ENCODE measurements at places on chromosomes 5 and 9.

GRCh38 chr5:37005946-37006540 is 129.5 kb downstream of the NIPBL start:
- no peak for DNase-seq

GRCh38 chr9:105251733-105252404 is 7.4 kb downstream of the SLC44A1 start:
- DNase-seq: no peak

DNA sequence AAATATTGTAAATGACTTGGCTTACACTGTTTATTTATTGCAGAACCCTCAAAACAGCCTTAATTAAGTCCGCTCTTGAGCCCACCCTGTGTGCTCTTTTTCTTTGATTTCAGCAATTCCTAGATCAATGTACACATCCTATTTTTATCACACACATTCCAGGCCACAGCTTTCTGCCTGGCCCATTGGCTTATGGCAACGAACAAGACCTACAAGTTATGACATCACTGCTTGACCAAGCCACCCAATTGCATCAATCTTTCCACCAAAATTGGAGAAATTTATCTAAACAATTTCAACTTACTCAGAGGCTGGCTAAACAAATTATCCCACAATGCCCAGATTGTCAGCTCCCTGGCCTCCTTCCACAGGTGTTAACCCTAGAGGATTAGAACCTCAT is 158.4 kb downstream of the CPLANE1 start:
- no peak for DNase-seq

DNA sequence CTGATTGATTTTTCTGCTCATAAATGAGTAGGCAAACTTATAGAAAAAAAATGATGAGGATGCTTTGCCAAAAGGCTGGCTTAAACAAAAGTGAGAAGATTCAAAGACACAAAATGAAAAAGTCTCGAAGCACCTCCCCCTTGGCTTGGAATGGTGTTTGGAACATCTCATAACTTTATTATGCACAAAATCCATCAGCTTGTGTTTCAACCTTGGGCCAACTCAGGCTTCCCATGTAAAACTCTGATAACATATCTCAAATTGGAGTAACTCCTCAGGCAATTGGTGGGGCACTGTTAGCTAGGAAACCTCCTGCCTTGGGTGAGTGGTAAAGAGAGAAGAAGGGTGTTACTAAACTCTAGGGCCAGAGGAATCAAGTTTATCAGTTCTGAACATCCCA is 176.3 kb downstream of the KIAA0825 start:
- DNase-seq: no peak

- DNase-seq: no peak
These were observed 135.2 kb downstream of the PCSK1 start for GRCh38 chr5:96297867-96298266.

DNA sequence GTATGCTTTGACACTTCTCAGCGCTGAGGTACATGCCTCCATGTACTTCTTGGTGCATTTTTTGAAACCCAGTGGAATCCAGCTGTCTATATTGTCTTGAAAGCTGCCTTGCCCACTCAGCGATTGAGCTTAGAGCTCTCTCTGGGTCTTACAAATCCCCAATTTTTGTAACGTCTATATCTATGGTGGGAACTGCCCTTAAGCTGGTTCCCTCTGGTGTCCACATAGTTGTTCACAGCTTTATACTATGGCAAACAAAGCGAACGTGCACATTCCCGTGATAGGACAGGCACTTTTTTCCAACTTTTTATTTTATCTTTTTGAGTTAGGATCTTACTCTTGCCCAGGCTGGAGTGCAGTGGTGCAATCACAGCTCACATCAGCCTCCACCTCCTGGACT is 20.9 kb downstream of the CDHR2 start:
- DNase-seq: no peak

- DNase-seq: no peak
These were observed 684.7 kb upstream of the NUDT12 start for GRCh38 chr5:104247260-104247659.

DNA sequence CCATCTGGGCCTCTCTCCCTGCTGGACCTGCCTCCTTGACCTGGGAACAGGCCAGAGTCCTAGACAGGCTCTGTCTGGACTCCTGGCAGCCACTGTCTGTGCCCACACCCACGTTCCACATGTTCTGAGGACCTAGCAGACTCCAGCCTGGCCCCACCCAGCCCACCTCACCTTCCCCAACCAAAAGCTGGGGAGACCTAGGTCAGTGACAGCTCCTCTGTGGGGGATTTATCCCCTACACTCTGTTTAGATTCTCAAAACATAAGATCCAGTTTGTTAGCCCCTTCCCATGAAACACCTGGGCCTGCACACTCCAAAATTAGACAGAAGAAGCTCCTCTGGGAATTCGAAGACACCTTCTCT is 59.8 kb upstream of the ADAMTS2 start:
- no peak for DNase-seq

GRCh38 chr9:17005056-17005823 is 129.6 kb upstream of the CNTLN start:
- DNase-seq: no peak

GRCh38 chr5:155556700-155557099 is 543.1 kb downstream of the KIF4B start:
- no peak for DNase-seq

DNA sequence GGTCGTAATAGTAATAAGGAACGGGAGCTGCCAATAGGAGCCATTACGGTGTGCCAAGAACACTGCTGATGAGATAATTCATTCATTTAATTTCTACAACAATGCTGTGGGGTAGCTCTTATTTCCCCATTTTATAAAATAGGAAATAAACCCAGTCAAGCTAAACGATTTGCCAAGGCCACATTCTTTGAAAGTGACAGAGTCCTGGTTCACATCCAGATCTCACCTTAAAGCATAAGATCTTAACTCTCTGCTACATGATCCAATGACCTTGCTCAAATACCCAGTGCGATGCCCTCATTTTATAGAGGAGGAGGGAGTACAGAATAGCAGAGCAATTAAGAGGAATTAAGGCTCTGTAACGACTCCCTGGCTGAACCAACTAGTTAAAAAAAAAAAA is 5.0 kb downstream of the PDE6A start:
- DNase-seq: no peak

GRCh38 chr5:30581198-30581935 is 612.1 kb upstream of the CDH6 start:
- no peak for DNase-seq

GRCh38 chr5:150782850-150783249 is 4.3 kb downstream of the SMIM3 start:
- no peak for DNase-seq

- DNase-seq: no peak
These were observed 24.6 kb upstream of the GLIS3 start for GRCh38 chr9:4324513-4324912.

DNA sequence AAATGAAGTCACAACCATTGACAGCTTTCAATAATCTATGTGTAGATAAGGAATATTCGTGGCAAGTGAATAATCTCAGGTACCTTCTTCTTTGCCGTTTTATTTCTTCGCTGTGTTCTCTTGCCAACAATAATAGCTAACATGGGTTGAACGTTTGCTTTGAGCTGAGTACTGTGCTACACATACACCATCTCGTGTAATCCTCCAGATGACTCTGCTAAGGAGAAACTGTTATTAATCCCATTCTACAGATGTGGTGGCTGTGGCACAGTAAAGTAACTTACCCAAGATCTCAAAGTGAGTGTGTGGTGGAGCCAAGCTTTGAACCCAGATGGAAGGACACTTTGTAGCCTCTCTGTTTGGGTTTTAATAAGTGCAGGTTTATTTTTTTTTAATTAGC is 179.7 kb downstream of the C9orf152 start:
- no peak for DNase-seq

- no peak for DNase-seq
These were observed 363.3 kb downstream of the KDM4C start for GRCh38 chr9:7121055-7121454.

- DNase-seq: peak; percentile 3
These were observed at the start of gene AIF1L for GRCh38 chr9:131096269-131097125. TSS of gene AIF1L (plus strand) at chr9:131096531. CDS start at chr9:131096630, 99 bp downstream.

- DNase-seq: no peak
These were observed 130.1 kb downstream of the GPBP1 start for GRCh38 chr5:57303985-57304384.

DNA sequence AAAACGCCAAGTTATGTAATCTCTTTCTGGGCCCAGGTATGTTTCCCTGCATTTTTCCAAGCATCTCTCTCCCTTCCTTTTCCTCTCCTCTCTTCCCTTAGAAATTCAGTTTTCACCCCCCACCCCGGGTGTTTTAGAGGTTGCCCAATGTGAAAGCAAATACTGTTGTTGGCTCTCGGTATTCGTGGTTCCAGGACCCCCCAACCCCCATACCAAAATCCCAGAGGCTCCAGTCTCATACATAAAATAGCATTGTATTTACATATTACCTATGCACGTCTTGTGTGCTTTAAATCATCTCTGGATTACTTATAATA is 48.8 kb downstream of the ACER2 start:
- DNase-seq: no peak

- no peak for DNase-seq
These were observed 183.6 kb downstream of the EFNA5 start for GRCh38 chr5:107487056-107487542.

DNA sequence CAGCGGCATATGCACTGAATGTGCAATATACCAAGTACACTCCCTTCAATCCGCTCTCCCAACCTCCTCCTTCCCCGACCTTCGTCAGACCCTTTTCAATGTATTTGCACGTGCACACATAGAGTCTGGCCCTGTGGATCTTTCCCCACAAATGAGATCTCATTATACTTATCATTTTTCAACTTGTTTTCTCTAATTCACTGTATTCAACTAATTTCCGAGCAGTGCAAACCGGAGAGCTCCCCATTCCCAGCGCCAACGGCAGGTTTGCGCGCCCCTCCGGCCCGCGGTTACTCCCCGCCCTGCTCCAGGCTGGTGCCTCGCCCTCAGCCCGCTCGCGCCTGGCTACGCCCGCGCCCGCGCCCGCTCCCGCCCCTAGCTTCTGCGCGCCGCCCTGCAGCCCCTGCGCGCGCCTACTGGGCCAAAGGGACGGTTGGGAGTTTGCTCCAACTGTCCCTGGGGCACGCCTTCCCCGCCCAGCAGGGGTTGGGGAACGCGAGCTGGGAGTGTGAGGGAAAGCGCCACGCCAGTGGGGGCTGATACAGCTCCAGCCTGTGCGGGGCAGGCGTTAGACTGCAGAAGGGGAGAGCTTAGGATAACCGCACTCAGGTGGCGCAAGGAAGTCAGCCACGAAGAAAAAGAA is 3.3 kb upstream of the CDC20B start:
- no peak for DNase-seq

DNA sequence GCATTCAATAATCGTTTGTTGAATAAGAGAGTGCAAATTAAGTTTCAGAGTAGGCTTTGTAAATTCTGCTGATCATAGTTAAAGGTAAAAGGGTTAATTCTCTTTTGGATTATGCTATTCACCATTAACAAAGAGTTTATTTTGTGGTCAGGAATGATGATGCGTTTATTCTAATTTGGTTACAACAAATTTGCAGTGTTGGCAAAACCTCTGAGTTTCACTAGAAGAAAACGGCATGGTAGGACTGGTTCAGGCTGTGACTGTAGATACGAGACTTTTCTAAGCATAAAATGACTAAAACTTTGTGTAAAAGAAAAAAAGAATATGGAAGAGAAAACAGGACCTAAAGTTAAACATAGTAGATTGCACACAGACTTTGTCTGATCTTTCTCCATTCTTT is 234.7 kb downstream of the TLR4 start:
- no peak for DNase-seq

- no peak for DNase-seq
These were observed 27.0 kb upstream of the ZNF354B start for GRCh38 chr5:178832618-178833201.

DNA sequence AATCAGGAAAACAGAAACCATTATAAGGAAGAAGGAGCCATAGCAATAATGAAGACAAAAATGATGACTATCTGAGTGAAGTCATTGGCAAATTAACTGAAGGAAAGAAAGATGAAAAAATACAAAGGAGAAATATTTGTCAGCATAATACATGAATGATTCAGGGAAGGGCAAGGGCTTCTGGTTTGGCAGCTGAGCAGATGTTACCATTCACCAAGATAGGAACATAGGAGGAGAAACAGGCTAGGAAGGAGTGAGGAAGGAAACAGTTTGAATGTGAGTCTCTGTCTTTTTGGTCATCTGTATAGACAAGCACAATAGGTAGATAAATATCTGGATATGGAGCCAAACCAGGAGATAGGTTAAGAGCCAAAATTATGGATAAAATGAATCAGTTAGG is 296.0 kb downstream of the ISL1 start:
- DNase-seq: no peak

- no peak for DNase-seq
These were observed 11.5 kb upstream of the SPOCK1 start for GRCh38 chr5:137510671-137511070.

DNA sequence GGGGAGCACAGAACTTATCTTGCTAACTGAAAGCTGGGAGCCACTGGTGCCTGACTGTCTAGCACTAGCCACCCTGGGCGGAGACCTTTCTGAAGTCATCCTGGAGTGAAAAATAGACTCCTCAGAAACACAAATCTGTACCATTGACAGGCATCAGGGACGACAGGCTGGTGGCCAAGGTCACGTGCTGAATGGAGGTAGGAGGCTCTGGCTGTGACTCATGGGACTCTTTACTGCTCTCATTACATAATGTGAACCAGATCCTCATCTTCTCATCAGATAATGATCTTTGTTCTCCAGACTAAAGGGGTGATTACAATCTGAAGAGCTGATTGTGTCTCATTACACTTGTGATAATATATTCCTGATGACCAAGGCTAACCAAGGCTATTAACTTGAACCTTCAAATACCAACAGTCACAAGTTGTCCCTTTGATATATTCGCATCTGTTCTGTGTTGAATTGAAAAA is 91.8 kb downstream of the SEMA5A start:
- DNase-seq: no peak

GRCh38 chr5:66717455-66718373 is 121.5 kb downstream of the MAST4 start:
- DNase-seq: no peak

DNA sequence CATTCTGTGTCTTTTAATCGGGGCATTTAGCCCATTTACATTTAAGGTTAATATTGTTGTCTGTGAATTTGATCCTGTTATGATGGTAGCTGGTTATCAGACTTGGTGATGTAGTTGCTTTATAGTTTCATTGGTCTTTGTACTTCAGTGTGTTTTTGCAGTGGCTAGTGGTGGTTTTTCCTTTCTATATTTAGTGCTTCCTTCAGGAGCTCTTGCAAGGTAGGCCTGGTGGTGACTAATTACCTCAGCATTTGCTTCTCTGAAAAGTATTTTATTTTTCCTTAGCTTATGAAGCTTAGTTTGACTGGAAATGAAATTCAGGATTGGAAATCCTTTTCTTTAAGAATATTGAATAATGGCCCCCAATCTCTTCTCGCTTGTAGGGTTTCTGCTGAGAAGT is 156.9 kb downstream of the CNTLN start:
- DNase-seq: no peak
